Stimulated activated CD4-positive, alpha-beta T cell treated with anti-CD3 and anti-CD28 coated beads, TNF-alpha, amount 100 ng/mL, for 48 hours (primary cell): ENCODE measurements at places on chromosomes 3 and 15.

DNA sequence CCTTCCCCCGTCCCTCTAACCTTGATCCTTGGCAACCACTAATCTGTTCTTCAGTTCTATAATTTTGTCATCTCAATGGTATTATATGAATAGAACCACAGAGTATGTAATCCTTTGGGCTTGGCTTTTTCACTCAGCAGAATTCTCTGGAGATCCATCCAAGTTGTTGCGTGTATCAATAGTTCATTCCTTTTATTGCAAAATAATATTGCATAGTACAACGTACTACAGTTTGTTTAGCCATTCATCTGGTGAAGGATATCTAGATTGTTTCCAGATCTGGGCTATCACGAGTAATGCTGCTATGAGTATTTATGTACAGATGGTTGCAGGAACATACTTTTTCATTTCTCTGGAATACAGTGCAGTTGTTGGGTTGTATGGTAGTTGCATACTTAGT, 76.2 kb downstream of the PLXNA1 start:
- no peak for DNase-seq

GRCh38 chr15:47439146-47440111, 277.9 kb upstream of the SEMA6D start:
- no peak for DNase-seq

DNA sequence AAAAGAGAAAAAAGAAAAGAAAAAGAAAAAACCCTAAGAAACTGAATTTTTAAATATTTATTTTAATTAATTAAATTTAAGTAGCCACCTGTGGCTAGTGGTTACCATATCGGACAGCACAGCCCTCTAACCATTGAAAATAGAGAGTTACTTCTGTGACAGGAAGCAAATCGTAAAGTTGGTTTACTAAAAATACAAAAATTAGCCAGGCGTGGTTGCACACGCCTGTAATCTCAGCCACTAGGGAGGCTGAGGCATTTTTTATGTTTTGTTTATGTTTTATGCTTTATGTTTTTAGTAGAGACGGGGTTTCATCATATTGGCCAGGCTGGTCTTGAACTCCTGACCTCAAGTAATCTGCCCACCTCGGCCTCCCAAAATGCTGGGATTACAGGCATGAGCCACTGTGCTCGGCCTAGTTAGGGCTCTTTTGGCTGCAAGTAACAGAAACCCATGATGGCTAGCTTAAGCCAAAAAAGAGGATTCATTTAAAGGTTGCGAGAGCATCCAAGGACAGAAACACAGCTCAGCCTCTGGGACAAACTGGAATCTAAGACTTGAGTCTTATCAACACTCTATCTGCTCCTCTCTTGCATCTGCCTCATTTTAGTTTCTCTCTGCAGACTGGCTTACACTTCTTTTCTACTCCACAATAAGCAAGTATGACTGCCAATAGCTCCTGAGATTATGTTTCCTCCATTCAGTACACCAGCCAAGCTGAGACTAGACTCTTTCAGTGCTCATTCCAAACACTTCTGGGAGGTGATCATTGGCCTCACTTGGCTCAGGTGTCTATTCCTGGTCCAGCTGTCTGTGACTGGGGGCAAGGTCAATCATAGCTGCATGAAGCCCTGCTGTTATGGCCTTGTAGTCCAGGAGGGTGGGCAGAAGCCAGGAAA, 6.8 kb upstream of the SKIL start:
- DNase-seq: no peak

- DNase-seq: no peak
Measured at GRCh38 chr15:31346367-31347066, 19.9 kb downstream of the KLF13 start.

DNA sequence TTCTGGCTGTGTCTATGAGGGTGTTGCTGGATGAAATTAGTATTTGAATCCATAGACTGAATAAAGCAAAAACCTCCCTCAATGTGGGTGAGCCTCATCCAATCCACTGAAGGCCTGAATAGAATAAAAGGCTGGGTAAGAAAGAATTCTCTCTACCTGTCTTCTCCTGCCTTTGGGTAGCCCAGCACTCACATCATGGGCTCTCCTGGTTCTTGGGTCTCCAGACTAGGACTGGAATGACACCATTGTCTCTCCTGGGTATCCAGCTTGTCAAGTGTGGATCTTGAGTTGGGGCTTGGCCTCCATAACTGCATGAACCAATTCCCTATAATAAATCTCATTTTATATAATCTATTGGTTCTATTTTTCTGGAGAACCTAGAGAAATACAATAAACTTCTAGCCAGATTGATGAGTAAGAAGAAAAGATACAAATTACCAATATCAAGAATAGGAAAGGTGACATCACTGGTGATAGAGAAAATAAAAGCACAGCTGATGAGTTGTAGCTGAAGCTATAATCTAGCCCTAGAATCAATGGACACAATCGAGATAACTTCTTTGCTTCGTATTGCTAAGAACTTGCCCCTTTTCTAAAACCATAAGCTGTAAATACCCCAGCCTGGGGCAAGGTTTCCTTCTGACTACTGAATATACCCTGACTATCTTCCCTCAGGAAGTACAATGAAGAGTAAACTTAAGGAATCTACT, 106.4 kb downstream of the ANO10 start:
- DNase-seq: no peak

GRCh38 chr3:168095611-168096209, at the start of gene GOLIM4:
TSS of gene GOLIM4 (minus strand) at chr3:168095924. CDS start at chr3:168095285, 639 bp downstream.
- peak; percentile 23 for DNase-seq

GRCh38 chr15:96460106-96460505, 129.6 kb downstream of the NR2F2 start:
- DNase-seq: no peak

- DNase-seq: no peak
Measured at GRCh38 chr3:73213896-73214295, 152.4 kb downstream of the EBLN2 start.

DNA sequence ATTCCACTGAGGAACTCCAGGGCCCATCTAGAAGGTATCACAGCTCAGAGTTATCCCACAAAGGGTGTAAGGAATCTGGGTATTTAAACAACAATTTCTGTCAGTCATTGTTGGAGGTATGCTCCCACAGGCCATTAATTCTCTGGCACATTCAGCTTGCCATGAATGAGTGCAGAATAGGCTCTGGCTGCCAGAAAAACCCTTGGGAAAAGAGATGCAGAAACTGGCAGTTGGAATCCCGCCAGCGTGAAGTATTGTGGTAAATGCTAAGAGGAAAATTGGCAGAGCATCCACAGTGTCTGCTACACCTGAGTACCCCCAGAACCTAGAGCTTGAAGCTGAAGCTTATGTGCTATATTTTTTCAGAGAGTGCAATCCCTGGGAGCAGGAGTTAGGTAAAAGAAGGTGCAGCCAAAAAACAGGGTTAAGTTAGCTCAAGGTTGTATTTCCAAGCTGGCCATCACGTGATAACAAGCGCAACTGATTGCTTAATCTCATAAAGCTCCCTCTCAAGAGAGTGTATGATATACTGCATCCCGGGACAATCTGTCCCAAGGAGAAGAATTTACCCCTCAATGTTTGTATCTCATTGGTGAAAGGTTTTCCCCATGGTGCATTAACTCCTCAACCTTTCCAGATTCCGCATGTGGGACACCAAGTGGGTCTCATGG, 94.2 kb upstream of the ACP3 start:
- no peak for DNase-seq

GRCh38 chr3:67094167-67094566, 96.1 kb downstream of the KBTBD8 start:
- no peak for DNase-seq

DNA sequence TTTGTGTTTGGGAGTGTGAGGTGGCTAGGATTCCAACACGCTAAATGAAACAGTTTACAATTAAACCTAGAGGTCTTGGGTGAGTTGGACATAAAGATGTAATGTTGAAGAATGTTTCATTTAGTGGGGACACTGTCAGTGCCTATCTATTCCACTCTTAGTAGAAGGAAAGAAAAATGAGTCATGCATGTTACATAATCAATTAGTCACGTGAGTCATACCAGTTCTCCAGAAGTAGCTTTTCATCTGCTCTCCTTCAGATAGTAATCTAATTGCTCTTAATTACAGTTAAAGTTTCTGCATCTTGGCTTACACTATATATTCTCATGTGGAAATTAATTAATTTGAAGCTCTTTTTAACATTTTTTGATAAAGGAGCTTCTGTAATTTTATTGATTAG, 115.7 kb upstream of the P2RY1 start:
- DNase-seq: no peak

DNA sequence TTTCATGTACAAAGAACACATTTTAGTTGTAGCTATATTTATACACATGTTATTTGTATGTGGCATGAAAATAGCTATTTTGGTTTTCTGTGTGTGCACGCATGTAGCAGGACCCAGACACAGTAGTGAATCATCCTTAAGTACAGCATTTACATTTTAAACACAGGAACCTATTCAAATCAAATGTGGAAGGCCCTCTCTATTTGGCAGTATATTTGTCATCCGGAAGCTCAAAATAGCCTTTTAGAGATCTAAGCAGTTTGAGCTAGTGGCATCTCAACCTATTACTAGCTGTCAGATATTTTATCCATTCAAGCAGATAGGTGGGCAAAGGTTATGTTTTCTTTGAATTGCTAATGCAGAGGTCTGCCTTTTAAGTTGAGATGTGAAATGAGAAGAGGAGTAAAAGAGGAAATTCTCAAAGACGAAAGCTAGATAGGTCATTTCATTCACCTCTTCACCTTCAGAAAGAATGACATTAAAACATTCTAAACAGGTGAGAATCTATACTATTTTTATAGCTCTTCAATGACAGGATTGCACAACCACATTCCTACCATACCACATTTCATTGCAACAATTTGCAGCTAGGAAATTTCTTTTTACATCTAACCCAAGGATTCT, 46.3 kb upstream of the TIPARP start:
- DNase-seq: no peak

DNA sequence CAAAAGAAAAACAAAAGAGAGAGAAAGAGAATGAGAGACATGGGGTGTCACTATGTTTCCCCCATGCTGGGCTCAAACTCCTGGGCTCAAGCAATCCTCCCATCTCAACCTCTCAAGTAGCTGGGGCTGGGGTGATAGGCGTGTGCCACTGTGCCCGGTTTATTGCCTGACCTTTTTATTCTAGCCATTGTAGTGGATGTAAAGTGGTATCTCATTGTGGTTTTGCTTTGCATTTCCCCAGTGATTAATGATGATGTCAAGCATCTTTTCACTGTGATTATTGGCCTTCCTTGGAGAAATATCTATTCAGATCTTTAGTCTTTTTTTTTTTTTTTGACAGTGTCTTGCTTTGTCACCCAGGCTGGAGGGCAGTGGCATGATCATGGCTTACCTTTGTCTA, 37.7 kb upstream of the GK5 start:
- DNase-seq: no peak

- no peak for DNase-seq
Measured at GRCh38 chr3:124372775-124373174, 357.5 kb upstream of the UMPS start.

DNA sequence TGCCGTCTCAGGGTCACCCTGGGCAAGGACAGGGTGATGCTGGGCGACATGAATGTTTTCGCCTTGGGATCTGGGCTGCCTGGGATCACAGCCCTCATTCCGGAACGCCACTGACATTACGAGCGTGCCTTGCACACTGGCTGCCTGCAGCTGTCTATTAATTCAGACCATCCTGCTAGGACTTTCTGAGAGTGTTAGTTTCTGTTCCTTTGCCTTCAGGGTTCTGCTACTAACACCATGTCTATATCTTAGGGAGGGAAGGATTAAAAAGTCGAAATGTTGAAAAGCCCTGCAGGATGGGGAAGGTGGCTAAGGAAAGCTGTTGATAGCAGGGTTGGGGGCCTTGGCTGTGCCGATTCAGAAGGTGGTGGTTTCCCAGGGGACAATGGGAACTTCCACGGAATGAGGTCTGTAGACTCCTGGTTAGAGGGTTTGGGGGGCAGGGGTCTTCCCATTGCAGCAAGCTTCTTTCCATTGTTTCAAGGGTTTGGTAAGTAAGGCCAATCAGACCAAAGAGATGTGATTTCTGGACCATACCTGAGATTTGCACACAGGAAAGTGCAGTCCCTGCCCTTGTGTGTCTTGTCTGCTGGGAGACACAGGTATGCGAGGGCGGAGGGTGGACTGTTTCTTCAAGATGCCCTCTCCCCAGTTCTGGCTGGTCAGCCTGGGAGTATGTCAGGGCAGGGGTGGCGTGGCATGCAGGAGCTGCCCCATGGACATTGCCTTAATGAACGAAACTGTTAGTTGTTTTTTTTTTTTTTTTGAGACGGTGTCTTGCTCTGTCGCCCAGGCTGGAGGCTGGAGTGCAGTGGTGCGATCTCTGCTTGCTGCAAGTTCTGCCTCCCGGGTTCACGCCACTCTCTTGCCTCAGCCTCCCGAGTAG, 50.9 kb downstream of the RGMA start:
- DNase-seq: no peak

DNA sequence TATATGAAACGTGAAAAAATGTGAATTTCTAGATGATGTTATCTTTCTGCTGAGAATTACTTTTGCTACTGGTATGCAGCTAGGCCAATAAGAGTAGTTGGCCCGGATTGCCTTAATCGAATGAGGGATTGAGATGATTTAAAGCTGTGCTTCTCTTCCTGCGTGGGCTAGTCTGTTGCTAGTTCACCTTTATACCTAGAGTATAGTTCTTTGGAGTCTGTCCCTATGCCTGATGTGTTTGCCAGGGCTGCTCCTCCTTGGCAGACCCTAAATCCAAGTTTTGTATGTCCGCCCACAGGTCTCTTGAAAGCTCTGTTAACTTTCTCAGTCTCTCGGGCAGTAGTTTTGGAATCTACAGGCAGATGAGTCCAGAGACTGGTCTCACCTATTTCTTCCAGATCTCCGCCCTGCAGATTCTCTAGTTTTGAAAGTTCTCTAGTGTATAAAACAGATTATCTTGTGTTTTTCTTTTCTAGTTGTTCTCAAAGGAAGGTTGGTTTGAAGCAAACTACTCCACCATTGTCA, 64.9 kb downstream of the MEF2A start:
- no peak for DNase-seq

DNA sequence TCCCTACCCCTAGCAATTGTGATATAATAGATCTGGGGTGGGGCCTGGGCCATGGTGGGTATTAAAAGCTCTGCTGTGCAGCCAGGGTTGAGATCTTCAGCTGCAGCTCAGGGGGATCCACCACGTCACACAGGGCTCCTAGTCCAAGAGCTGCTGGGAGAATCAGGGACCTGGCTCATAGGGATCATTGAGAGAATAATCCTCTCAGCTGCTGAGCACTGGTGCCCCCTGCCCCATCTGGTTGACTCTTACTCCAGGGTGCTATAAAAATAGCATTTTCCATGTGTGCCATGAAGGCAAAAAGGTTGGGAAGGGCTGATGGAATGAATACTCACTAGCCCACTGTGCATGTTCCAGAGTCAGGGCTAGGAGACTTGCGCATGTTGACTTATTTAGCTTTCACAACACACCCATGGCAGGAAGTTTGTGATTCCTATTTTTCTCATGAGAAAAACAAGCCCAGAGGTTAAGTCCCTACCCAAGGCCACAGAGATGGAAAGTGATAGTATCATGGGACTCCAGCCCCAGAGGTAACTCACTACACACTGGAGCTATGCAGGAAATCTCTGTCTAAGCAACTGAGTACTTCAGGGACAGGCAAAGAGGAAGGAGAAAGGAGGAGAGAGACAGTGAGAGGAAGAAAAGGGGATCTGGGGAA, 94.6 kb upstream of the HERC1 start:
- DNase-seq: no peak

- DNase-seq: no peak
Measured at GRCh38 chr3:126287536-126288241, 69.5 kb downstream of the KLF15 start.

GRCh38 chr3:100634493-100635272, 25.3 kb downstream of the ADGRG7 start:
- DNase-seq: no peak

GRCh38 chr3:178699810-178700209, 163.6 kb downstream of the KCNMB2 start:
- no peak for DNase-seq

- DNase-seq: no peak
Measured at GRCh38 chr3:116671151-116671550, 38.4 kb upstream of the TUSC7 start.

GRCh38 chr15:66171841-66172240, 81.7 kb downstream of the MEGF11 start:
- DNase-seq: no peak
